ENCODE measurements at places on chromosomes 2 and 18. TPM values are rescaled to one million over a fixed set of nuclear protein-coding genes. Genes with fewer than 3 reads are reported as not detected.

CD8A gene
- total RNA-seq, result 0.28 TPM

BOK gene
- 8.4 TPM for total RNA-seq

GRCh38 chr2:130849896-130850787, 13.4 kb downstream of the ARHGEF4 start:
- peak; percentile 52 for DNase-seq

DNA sequence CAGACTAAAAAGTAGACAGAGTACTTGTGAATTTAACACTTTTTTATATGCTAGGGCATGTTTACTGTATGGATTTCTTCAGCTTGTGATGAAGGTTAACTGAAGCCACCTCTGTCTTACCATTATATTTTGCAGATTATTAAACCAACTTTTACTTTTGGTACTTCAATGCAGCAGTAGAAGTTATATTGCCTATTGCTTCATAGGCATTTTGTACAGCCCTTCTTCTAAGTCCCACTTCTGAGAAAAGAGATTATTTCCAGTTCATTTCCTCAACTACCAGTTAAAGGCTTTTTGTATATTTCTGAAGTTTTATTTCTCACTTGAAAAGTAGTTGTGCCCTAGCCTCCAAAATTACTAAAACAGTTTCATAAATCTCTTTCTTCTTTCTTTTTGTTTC, 256.4 kb upstream of the FBXO11 start:
- no peak for DNase-seq

GRCh38 chr2:236512267-236512666, 57.4 kb upstream of the ACKR3 start:
- no peak for DNase-seq

All from heart left ventricle (tissue), 16 donors.